Epithelial cell of umbilical artery (primary cell): ENCODE measurements at places on chromosomes 2 and 18. TPM values are rescaled to one million over a fixed set of nuclear protein-coding genes. Genes with fewer than 3 reads are reported as not detected.

Gene RRM2
- 56.2 and 63.5 TPM in 2 replicates for total RNA-seq

Gene MYO3B
- under 0.01 TPM in 1 of 2 replicates, not detected in the other for total RNA-seq

Gene APCDD1
- under 0.01 TPM in 1 of 2 replicates, not detected in the other for total RNA-seq

Gene CTLA4
- total RNA-seq = not detected in 2 replicates

Gene LRATD1
- total RNA-seq = under 0.01 TPM in 1 of 2 replicates, not detected in the other

Gene IL1RL2
- under 0.01 and 0.15 TPM in 2 replicates for total RNA-seq

Gene NOTO
- total RNA-seq = not detected in 2 replicates
